NCI-H1105 treated with DMSO at 0.1 percent for 48 hours (cell line): ENCODE measurements at places on chromosomes 11 and 22.
A peak's percentile ranks its signal among the peaks of the same experiment; 100 is the strongest.

DNA sequence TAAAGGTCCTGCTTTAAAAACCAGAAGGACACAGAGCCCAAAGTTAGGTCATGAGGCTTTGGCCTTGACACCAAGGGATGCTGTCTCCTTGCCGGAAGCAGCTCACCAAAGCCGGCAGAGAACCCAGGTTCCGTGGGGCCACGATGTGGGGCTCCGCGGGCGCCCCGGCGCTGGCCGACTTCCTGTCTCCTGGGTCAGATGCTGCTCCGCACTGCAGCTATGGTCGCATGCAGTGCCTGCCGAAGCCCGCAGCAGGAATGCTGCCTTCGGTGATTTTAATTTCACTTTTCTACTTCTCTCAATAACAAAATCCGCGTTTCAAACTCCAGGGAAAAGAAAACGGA lies 454 bp upstream of the OTUB1 start:
- peak; percentile 57 for DNase-seq

DNA sequence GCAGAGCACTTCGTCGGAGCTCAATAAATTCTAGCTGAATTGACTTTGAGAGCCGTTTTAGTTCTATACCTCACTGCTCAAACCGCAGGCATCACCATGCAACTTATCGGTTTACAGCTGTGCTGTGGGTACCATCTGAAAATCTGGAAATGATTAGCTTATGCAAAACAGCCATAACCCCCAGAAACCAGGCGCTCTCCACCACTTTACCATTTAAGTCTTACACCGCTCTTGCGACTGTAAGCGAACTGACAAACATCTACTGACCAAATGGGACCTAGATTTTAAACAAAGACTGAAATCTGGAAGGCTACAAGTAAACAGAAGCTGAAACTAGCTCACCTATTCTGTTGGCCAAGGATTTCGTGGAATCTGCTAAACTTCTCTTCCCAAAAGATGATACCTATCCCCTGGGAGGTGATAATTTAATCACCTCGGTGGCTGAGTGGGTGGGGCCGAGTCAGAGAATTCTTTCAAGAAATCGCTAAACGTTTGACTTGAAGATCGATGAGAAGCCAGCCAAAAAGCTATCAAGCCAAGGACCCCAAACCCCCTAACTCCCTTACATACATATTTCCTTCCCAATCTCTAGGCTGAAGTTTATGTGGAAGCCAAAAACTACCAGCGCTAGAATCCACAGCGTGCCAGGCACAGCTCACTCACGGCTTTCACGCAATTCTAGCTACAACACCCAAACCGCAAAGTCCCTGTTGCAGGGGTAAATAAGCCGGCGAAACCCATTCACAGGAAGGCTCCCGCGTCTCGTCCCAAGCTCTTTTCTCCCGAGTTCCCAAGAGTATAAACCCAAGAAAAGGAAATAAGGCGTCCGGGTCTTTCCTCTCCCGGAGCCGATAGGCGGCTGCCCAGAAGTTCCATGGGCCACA lies 644 bp downstream of the SPTY2D1 start:
- no peak for DNase-seq

DNA sequence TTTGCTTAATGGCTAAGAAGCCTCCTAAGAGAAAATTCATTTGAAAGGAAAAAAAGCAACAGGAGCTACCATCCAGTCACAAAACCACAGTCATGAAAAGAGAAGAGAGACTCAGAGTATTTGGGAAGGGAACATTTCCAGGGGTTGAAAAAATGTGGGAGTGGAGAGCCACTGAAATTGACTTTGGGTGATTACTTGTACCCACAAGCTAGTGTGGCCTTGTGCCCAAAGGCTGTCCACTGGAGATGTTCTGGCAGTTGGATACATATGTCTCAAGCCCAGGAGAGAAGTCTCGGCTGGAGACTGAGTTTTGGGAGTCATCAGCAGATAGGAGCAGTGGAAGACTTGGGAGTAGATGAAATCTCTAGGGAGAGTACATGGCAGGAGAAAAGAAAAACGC lies 3.2 kb upstream of the APOA5 start:
- no peak for DNase-seq

- no peak for DNase-seq
Observed at GRCh38 chr11:129639300-129639699, 176.3 kb upstream of the TMEM45B start.

DNA sequence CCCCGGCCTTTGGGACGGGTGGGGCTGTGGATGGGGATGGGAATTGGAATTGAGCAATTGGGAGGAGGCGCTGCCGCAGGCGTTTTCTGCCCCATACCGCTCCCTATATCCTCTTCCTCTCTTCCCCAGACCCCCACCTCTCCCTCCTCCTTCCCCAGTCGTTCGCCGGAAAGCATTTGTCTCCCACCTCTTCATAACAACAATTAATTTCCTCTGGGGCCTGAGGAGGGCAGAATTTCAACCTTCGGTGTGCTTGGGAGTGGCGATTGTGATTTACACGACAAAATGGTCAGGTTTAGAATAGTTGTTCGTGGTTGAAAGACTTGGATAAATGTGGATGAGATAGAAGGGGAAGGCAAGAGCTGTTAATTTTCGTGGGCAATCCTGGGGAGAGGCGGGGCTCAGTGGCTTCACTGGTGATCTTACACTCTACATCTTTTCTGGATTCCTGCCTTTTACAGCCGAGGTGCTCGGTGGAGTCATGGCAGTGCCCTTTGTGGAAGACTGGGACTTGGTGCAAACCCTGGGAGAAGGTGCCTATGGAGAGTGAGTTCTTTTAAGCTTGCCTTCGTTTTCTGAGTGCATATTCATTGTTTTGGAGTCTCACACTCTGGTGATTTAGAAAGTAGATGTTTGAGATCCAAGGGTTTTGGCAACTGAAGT lies 1.5 kb downstream of the CHEK1 start:
- peak; percentile 92 for DNase-seq

GRCh38 chr11:2137202-2138067 lies 1.8 kb downstream of the IGF2 start:
- DNase-seq = peak; percentile 37

GRCh38 chr11:14645985-14646900 lies 2.6 kb downstream of the PDE3B start:
- DNase-seq = no peak

DNA sequence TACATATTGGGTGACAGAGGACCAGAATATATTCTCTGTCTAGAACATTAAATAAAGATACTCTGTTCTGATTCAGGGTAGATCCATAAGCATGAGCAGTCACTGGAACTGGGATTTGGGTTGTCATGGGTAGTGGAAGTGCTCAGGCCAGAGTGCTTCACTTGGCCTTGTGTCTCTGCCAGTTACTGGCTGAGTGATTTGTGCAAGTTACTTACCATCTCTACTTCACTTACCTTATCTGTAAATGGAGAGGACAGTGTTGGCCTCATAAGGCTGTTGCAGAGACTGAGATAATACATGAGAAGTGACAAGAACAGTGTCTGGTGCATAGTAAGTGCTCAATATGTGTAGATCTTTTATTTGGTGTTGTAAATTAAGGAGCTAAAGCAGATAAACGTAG lies 17.6 kb downstream of the ATXN10 start:
- no peak for DNase-seq

GRCh38 chr22:34108168-34108567 lies 187.9 kb upstream of the LARGE1 start:
- DNase-seq = no peak

- DNase-seq = no peak
Observed at GRCh38 chr11:20351136-20351535, 12.4 kb upstream of the HTATIP2 start.

- DNase-seq = no peak
Observed at GRCh38 chr11:35150454-35150853, 11.5 kb downstream of the CD44 start.

GRCh38 chr11:104623518-104623917 lies 274.7 kb downstream of the CASP12 start:
- no peak for DNase-seq

DNA sequence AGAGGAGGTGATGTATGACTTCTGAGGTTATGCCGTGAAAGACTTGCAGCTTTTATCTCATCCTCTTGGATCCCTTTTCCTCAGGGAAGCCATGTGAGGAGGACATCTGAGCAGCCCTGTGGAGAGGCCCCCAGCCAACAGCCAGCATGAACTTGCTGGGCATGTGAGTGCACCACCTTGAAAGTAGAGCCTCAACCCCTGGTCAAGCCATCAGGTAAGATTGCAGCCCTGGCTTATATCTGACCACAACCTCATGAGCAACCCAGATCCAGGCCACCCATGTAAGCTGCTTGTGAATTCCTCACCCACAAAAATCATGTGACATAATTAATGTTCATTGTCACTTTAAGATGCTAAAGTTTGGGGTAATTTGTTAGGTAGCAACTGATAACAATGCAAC lies 121.0 kb downstream of the MIAT start:
- no peak for DNase-seq
